ENCODE measurements at places on chromosomes 6 and 20. TPM values are rescaled to one million over a fixed set of nuclear protein-coding genes. Genes with fewer than 3 reads are reported as not detected.

The MROH8 gene
- 1.6 TPM for total RNA-seq

The CD24 gene
- 0.97 TPM for total RNA-seq

The TRIM15 gene
- not detected for total RNA-seq

The CST5 gene
- not detected for total RNA-seq

The TPD52L1 gene
- 11.1 TPM for total RNA-seq

The CCM2L gene
- not detected for total RNA-seq

The CALHM4 gene
- not detected for total RNA-seq

The XPO5 gene
- 24.8 TPM for total RNA-seq

The CLVS2 gene
- not detected for total RNA-seq

The MAS1 gene
- not detected for total RNA-seq

The MCHR2 gene
- not detected for total RNA-seq

The SAPCD1 gene
- 0.61 TPM for total RNA-seq

The DSP gene
- 12.4 TPM for total RNA-seq

The LRFN2 gene
- total RNA-seq = not detected

The FOXS1 gene
- not detected for total RNA-seq

The HSPA1A gene
- 148 TPM for total RNA-seq

The TSPYL1 gene
- total RNA-seq = 78.9 TPM

The VNN1 gene
- total RNA-seq = not detected

The OPRL1 gene
- 3.2 TPM for total RNA-seq

The GJA1 gene
- 654 TPM for total RNA-seq

The BPIFB1 gene
- not detected for total RNA-seq

The PRDM1 gene
- total RNA-seq = 16.2 TPM

The SLC17A1 gene
- not detected for total RNA-seq

The OLIG3 gene
- not detected for total RNA-seq

The TAF4 gene
- 5.1 TPM for total RNA-seq

The RBPJL gene
- not detected for total RNA-seq

The ARHGAP18 gene
- total RNA-seq = 32.9 TPM

The TNFAIP3 gene
- total RNA-seq = 3.0 TPM

The PPIL6 gene
- 2.1 TPM for total RNA-seq

The OR2J3 gene
- total RNA-seq = not detected

The CBFA2T2 gene
- total RNA-seq = 12.5 TPM

The METTL24 gene
- total RNA-seq = 1.5 TPM

The EDN3 gene
- not detected for total RNA-seq

The ME1 gene
- total RNA-seq = 28.7 TPM

Measured in hair follicle dermal papilla cell (primary cell).